T-helper 22 cell (primary cell): ENCODE measurements at places on chromosomes 13 and 19.

DNA sequence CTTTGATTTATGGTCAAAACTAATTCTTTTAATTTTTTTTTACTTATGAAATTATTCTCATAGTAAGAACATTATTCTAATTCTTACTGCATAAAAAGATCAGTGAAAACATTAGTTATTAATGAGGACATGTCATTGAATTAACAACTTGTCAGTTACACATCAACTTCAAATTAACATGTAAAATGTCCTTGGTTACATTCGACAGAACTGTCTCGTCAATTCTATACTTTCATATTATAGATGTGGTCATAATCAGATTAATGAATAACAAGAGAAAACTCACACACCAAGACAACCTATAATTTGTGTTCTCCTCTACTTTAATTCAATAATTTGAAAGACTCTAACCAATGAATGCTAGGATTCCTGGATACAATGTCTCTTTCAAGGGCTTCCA lies 66.7 kb downstream of the KATNAL1 start:
- no peak for DNase-seq

GRCh38 chr13:110463871-110464510 lies 97.5 kb downstream of the RAB20 start:
- DNase-seq, result no peak

DNA sequence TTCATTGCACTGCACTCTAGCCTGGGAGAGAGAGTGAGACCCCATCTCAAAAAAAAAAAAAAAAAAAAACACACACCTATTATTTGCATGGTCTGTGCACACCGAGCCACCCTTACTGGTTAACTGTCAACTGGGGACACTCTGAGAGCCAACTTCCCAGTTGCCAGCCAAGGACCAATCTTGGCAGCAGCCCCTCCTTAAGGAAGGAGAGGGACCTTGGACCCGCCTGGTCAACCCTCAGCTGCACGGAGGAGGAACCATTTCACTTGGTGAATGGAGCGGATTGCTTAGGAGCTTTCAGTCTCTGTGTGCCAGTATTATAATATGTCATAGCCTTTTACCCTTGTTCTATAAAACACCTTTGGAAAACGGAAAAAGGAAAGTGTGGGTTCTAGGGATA lies 24.9 kb downstream of the MICOS13 start:
- no peak for DNase-seq

GRCh38 chr19:41708481-41708880 lies at the start of gene CEACAM5:
Gene CEACAM5, plus strand, starts transcription at chr19:41708626. Its CDS starts 106 bp downstream, at chr19:41708732.
- DNase-seq, result no peak

DNA sequence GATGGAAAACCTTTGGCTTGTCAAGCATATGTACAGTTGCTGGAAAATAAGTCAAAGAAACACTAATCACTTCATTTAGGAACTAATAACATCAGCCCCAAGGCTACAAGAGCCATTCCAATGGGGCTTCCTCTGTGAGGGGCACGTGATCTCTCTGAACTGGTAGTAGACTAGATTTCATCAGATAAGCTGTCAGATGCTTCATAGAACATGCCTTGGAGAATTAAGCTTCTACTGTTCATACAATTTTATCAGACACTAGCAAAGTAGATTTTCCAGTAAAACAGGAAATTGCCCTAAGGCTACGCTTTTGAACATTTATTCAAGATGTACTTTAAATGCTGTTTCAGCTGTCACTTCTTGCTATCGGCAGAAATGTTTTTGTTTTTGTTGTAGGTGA lies 107.8 kb downstream of the EDNRB start:
- no peak for DNase-seq

DNA sequence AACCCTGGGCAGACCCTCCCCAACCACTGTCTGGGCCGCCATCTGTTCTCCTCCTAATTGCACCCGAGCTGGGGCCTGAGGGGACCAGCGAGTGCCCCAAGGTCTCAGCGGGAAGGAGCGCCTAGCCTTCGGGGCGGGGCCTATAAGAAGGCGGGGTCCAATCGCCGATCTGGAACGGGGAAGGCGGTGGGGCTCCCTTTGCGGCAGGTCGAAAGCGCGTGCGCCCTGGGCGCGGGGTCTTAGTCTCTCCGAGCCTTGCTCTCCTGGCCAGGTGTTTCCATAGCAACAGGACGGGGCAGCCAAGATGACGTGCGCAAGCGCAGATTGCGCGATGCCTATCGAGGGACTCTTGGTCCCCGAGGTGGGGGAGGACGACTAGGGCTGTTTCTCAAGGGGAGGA lies 2.8 kb downstream of the MAST1 start:
- DNase-seq, result no peak

GRCh38 chr19:10603084-10603872 lies 16.2 kb upstream of the AP1M2 start:
- DNase-seq, result peak; percentile 68

DNA sequence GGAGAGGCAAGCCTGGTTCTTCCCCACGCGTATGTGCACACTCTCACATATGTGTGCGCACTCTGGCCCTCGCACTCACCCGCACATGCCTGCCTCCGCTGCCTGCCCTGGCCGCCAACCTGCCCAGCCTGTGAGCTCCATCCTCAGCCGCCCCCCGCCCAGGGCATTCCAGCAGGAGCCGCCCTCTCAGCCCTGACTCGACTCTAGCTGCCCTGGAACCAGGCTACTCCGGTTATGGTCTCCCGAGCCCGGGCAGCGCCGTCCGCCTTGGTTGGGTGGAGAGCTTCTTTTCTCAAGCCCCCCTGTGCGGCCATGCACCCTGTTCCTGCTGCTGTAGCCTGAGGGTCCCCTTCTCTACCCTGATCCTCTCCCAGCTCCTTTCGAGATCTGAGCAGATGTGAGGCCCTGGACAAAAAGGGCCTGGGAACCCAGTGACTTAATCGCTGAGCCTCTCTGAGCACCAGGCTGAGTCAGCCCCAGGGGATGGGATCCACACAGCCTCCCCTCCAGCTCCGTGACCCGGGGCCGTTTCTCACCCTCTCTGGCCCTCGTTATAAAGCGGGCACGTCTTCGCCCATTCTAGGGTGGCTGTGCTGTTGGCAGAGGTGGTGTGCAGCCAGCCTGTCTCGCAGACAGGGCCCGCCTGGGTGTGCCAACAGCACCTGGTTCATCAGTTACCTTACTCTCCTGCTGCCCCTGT lies 191.5 kb downstream of the TEX29 start:
- no peak for DNase-seq

DNA sequence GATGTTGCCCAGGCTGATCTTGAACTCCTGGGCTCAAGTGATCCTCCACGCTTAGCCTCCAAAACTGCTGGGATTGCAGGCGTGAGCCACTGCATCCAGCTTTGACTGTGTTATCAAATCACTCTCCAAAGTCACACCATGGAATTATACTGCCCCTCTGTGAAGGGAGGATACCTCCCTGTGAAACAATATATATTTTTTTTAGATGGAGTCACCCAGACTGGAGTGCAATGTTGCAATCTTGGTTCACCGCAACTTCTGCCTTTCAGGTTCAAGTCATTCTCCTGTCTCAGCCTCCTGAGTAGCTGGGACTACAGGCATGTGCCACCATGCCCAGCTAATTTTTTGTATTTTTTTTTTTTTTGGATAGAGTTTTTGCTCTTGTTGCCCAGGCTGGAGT lies 7.7 kb downstream of the TYK2 start:
- no peak for DNase-seq

- no peak for DNase-seq
Observed at GRCh38 chr19:9996541-9996940, 13.8 kb downstream of the COL5A3 start.

DNA sequence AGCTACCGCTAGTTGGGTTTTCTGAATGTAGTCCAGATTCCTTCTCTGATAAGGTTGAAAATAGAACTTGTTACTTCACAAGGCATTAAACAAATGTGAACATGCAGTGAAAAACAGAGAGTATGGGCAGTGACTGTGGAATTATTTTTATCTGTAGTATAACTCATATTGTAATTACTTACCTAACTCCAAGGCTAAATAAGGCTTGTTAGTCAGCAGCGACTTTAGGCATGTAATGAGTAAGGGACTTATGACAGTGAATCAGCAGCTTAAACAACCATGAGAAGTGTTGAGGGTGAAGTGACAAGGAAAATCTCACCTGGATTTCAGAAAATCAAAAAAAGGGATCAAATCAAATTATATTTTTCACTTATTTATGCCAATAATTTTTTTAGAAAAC lies 1719.5 kb upstream of the MIR17HG start:
- no peak for DNase-seq

GRCh38 chr13:60645676-60646075 lies 248.7 kb downstream of the TDRD3 start:
- no peak for DNase-seq

DNA sequence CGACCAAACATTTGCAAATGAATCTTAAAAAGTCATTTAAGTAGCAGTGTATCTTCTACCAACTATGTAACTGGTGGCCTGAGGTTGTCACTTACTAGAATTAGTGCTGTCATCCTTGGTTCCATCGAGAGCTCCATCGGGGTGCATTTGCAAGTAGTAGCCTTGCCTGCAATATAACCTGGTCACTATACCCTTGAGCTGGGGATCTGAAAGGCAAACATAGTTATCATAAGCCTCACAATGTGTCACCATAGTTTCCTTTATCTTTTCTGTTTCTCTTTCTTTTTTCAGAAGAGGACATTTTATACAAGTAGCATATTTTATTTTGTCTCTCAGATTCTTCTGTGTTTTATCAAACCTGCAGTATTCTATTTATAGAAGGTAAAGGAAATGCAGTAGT lies 422.6 kb downstream of the ITGBL1 start:
- no peak for DNase-seq

DNA sequence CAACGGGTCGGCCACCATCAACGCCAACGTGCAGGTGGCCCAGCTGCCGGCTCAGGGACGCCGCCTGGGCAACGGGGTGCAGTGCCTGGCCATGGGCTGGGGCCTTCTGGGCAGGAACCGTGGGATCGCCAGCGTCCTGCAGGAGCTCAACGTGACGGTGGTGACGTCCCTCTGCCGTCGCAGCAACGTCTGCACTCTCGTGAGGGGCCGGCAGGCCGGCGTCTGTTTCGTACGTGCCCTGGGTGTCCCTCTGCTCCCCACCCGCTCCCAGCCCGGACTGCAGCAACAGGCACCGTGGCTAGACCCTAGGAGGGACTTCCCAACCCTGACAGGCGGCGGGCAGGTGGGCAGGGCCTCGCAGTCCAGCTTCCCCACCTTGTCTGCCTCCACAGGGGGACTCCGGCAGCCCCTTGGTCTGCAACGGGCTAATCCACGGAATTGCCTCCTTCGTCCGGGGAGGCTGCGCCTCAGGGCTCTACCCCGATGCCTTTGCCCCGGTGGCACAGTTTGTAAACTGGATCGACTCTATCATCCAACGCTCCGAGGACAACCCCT lies 3.5 kb downstream of the ELANE start:
- no peak for DNase-seq

GRCh38 chr13:65670014-65670625 lies 1560.0 kb downstream of the PCDH9 start:
- no peak for DNase-seq

DNA sequence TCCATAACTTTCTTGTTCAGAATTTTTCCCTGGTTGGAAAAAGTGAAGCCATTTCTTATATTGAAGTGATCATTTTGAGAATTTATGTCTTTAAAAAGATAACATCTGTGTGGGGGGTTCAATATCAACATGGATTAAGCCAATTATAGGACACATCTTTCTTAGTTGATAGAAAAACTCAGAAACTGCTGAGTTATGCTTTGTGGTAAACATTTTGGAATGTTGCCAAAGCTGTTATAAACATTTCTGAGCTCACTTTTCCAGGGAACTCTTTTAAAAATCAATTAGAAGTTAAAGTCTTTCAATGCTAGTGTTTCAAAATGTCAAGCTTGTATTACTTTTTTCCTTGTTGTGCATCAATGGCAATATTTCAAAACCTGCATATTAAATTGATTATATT lies 248.8 kb downstream of the DACH1 start:
- DNase-seq, result no peak

DNA sequence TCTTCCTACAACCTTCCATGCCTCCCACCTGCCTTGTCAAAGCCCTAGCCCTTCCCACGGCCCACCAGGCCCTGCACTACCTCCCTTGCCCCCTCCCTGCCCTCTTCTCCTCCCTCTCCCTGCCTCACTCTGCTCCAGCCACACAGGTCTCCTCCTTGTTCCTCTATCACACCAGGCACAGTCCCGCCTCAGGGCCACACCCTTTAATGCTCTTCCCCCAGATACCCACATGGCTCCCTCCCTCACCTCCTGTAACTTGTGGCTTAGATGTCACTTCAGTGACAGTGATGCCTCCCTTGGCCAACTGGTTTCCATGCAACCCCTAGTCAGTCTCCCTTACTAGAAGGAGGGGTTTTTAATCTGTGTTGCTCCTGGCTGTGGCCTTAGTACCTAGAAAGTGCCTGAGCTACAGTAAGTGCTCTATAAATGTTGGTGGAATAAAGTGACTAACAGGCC lies 1.3 kb downstream of the SIRT6 start:
- no peak for DNase-seq

DNA sequence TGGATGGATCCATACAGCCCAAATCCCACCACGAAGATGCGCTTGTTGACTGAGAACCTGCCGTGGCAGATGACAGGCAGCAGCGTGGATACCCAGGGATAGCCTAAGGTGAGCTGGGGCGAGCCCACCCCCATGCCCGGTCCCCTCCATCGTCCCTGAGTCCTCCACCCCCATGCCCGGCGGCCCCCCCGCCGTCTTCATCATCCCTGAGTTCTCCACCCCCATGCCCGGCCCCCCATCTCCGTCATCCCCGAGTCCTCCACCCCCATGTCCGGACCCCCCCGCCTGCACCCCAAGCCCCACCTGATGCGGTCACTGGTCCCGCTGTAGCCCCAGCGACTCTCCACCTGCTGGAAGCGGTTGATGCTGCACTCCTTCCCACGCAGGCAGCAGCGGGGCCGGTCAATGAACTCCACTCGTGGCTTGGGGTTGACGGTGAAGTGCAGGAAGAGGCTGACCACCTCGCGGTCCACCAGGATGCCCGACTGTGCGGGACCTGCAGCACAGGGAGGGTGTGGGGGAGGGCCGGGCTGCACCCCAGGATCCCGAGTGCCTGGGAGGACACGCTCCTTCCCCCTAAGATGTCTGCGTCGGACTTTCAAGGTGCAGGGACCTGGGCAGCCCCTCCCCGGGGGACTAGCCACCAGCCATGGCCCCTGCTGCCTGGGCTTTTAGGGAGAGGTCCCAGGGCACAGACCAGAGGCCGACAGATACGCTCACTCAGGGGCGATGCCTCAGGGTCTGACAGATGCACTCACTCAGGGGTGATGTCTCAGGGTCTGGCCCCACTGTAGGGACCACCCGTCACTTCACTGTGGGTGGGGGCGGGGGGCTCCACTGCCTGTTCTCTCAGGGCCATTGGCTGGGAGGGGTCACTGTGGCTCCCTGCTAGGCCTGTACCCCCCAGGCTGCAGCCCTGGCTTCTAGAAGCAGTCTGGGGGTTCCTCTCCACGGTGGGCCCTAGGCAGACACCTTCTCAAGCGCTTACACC lies 28.0 kb downstream of the BTBD2 start:
- DNase-seq, result no peak

- no peak for DNase-seq
Observed at GRCh38 chr19:30111021-30111855, 169.2 kb downstream of the URI1 start.
